Thyroid gland (tissue), 4 donors: ENCODE measurements at places on chromosomes 16 and 17. TPM values are rescaled to one million over a fixed set of nuclear protein-coding genes. Genes with fewer than 3 reads are reported as not detected.

DNA sequence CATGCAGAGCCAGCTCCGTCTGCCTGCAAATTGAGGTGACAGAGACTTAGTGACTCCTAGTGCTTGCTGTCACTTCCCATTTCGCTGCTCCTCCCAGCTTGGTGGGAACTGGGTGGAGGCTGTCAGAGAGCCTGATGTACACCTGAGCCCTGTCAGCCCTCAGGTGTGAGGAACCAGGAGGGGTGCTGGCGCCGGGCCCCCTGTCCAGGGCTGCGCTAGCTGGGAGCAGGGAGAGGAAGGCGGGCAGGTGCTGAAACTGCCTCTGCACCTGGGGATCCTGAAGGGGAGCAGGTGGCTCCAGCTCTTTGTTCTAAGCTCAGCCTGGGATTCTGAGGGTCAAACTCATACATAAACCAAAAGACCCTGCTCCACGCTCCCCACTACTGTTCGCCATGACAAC is 10.8 kb upstream of the WSCD1 start:
- no peaks in the 10 kb centered on the region for H3K27me3 ChIP-seq
- H3K4me1 ChIP-seq = no peaks in the 10 kb centered on the region
- H3K36me3 ChIP-seq = no peaks in the 10 kb centered on the region
- DNase-seq = no peak
- no peak overlapping the region for H3K4me3 ChIP-seq
- no peak overlapping the region for H3K27ac ChIP-seq

DNA sequence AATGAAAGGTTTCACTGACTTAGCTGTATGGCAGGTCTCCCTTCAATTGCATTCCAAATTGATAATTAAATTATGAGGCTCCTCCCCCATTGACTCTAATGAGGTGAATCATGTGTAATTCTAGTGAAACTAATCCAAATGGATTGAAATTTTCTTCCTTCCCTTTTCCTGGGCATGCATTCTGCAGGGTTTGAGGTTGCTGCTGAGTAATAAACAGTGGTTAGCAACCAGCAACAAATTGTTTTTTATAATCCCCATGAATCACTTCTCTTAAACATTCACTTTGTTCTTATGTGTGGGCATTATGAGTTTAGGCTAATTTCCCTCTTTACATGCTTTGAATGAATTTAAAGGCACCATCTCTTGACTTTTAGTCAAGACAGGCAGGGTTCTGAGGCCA is 43.4 kb downstream of the MYOCD start:
- H3K27me3 ChIP-seq = no peaks in the 10 kb centered on the region
- peaks cover 12% of the 10 kb centered on the region for H3K4me1 ChIP-seq
- no peak overlapping the region for H3K4me3 ChIP-seq

DNA sequence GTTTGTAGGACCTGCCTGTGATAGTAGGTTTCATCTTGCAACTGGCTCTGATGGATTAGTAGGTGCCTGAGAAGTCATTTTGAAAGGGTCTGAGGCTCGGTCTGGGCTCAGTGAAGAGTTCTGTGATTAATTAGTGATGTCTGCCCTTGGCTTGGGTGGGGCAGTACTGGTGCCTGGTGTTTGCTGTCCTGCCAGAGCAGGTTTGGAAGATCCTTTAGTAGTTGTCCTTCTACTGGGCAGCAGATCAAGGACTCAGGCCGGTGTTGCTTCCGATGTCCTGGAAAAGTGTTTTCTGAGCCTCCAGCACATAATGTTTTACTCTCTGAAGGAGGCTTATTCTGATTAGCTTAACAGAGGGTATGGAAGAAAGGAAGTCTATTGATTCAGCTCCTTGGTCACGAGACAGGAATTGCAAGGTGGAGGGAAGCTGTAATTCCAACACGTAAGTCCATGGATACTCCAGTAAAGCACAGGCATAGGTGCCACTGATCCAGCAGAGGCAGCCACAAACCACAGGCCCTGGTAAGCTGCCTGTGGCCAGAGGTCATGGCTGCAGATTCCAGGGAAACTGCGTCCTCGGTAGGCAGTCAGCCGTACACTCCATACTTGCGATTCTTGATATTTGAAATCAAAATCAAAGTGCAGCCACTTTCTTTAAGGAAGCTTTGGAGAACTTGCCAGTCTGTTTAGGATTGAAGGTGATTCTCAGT is 18.7 kb downstream of the HLF start:
- no peak overlapping the region for H3K4me3 ChIP-seq
- peak overlapping the region; percentile 87 for H3K27ac ChIP-seq
- H3K4me1 ChIP-seq = peaks cover 68% of the 10 kb centered on the region

- no peak overlapping the region for H3K27ac ChIP-seq
- no peaks in the 10 kb centered on the region for H3K36me3 ChIP-seq
- no peaks in the 10 kb centered on the region for H3K27me3 ChIP-seq
- no peak for DNase-seq
- H3K4me3 ChIP-seq = no peak overlapping the region
Observed at GRCh38 chr16:12422233-12422632, 381.5 kb downstream of the CPPED1 start.

DNA sequence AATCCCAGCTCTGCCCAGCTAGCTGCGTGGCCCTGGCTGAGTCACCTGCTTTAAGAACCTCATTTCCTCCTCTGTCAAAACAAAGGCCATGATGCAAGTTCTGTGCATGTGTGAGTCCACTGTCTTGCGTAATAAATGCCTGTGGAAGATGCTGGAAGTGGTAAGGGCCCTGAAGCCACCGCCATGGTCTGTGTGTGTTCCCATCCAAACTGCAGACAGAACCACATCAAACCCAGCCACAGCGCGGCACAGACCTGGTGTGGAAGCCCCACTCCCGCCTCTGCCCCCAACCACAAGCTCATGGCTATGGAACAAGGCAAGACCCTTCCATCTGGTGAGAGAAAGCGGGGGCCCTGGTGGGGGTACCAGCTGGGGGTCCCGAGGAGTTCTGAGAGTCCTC is 26.0 kb downstream of the NECAB2 start:
- H3K36me3 ChIP-seq = no peaks in the 10 kb centered on the region
- no peak overlapping the region for H3K27ac ChIP-seq
- H3K4me3 ChIP-seq = no peak overlapping the region
- peaks cover 10% of the 10 kb centered on the region for H3K4me1 ChIP-seq
- DNase-seq = no peak
- H3K27me3 ChIP-seq = no peaks in the 10 kb centered on the region

GRCh38 chr16:57348327-57348726 is 10.3 kb upstream of the CCL22 start:
- H3K27me3 ChIP-seq = no peaks in the 10 kb centered on the region
- no peaks in the 10 kb centered on the region for H3K36me3 ChIP-seq
- no peak for DNase-seq
- H3K4me1 ChIP-seq = no peaks in the 10 kb centered on the region

DNA sequence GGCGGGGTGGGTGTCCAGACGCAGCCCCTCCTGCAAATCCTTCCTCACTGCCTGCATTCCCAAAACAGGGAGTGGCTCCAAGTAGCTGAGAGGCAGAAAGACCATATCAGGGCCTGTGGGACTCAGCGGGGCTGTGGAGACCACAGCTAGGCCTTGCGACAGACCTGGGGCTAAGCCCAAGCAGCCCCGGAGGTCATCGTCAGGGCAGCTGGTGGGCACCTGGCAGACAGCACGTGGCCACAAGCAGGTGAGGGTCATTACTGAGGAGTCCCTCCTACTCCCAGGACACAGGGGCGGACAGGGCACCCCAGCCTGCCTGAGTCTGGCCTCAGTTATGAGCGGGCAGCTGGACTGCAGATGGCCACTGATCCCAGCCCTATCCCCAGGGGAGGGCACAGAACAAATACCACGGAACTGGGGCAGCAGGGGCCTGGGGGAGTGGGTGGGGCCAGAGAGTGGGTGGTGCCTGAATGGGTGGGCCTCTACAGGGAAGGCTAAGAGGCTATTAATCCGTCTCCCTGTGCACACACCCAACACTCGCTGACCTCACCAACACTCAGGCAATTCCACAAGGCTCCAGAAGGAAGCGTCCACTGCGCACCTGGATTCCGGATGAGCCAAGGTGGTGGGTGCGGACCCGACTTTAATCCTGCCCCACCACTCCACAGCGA is 8.5 kb downstream of the HS3ST6 start:
- no peaks in the 10 kb centered on the region for H3K4me1 ChIP-seq
- H3K27me3 ChIP-seq = no peaks in the 10 kb centered on the region
- no peak overlapping the region for H3K4me3 ChIP-seq
- H3K36me3 ChIP-seq = no peaks in the 10 kb centered on the region
- DNase-seq = no peak

GRCh38 chr17:21129023-21129681 is 2.4 kb downstream of the DHRS7B start:
- H3K27ac ChIP-seq = no peak overlapping the region
- peaks cover 8% of the 10 kb centered on the region for H3K4me1 ChIP-seq
- peak; percentile 39 for DNase-seq
- H3K27me3 ChIP-seq = no peaks in the 10 kb centered on the region

GRCh38 chr17:66462010-66462409 is 159.6 kb downstream of the PRKCA start:
- H3K27ac ChIP-seq = no peak overlapping the region
- no peaks in the 10 kb centered on the region for H3K27me3 ChIP-seq
- no peak for DNase-seq
- no peak overlapping the region for H3K4me3 ChIP-seq

DNA sequence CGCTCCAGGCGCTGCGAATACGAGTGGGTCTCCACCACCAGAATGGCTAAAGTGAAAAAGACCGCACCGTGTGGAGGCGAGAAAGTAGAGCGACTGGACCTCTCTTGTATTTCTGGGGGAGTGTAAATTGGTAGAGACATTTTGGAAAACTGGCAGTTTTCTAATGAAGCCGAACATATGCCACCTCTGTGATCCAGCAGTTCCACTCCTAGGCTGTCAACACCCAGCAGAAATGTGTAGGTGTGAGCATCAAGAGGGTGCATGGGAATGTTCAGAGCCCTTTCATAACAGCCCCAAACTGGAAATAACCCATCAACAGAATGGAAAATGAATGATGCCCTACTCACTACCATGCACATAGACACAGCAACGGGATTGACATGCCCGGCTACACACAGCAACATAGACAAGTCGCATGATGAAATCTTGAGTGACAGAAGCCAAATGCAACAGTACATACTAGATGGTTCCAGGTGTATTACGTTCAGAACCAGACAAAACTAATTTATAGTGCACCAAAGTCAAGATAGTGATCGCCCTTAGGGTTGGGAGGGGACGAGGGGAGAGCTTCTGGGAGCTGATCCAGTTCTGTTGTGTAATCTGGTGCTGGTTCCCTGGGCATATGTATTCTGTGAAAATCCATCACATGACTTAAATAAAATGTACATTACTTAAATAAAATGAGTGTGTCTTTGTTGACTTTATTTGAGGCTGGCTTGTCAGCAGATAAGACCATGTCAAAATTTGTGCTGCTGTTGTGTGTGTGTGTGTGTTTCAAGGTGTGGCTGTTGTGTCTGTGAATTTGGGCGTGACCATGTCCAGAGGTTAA is 877 bp upstream of the BCL7C start:
- peaks cover 40% of the 10 kb centered on the region for H3K4me1 ChIP-seq
- peak overlapping the region; percentile 85 for H3K27ac ChIP-seq

DNA sequence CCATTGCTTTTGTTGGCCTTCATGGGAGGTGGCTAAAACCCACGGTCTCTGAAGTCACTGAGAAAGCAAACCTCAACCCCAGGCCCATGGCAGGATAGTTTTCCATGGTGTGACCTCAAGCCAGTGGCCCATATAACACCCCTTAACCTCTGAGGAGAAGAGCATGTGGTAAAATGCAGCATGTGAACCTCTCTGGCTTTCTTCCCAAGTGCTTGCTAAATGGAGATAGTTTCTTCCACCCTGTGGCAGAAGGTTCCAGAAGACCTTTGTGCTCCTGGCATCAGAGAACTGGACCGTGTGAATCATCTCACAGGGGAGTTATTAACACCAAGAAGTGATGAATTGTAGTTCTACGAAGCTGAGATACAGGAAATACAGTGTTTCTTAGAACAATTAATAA is 47.3 kb downstream of the MYOCD start:
- no peak overlapping the region for H3K4me3 ChIP-seq
- H3K4me1 ChIP-seq = peaks cover 7% of the 10 kb centered on the region
- no peak overlapping the region for H3K27ac ChIP-seq
- DNase-seq = no peak
- H3K27me3 ChIP-seq = no peaks in the 10 kb centered on the region
- H3K36me3 ChIP-seq = no peaks in the 10 kb centered on the region

- H3K36me3 ChIP-seq = no peaks in the 10 kb centered on the region
- DNase-seq = no peak
- no peak overlapping the region for H3K27ac ChIP-seq
- H3K27me3 ChIP-seq = no peaks in the 10 kb centered on the region
- H3K4me1 ChIP-seq = peaks cover 10% of the 10 kb centered on the region
Observed at GRCh38 chr17:3846437-3847164, 555 bp upstream of the NCBP3 start.

DNA sequence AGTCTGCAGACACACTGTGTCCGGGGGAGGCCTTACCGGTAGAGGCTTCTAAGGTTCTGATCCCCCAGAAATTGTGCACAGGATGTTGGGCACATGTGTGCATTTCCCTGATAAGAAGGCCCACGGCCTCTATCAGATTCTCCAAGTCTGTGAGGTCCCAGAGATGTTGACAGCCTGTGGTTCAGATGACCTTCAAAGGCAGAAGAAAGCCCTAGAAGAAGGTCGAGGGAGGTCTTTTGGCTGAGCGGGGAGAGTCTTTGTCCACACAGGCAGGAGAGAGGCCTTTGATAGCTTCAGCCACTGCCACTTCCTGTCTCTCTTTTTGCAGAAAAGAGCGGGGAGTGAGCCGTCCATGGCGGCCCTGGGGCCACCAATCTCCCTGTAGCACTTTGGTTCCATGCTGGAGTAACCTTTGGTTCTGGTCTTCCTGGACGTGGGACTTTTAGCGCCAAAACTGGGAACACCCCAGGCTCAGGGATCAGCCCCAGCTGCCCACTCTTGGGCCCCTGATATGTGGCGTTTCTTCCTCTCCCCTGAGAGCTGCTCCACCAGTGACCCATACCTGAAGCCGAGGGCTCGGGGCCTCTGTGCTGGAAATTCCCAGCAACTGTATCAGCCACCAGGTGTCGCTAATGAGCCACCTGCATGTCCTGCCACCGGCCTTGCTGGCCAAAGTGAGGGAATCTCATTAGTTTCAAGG is 28.1 kb upstream of the LGALS9 start:
- no peak overlapping the region for H3K4me3 ChIP-seq
- DNase-seq = peak; percentile 64
- no peaks in the 10 kb centered on the region for H3K4me1 ChIP-seq
- no peaks in the 10 kb centered on the region for H3K27me3 ChIP-seq

DNA sequence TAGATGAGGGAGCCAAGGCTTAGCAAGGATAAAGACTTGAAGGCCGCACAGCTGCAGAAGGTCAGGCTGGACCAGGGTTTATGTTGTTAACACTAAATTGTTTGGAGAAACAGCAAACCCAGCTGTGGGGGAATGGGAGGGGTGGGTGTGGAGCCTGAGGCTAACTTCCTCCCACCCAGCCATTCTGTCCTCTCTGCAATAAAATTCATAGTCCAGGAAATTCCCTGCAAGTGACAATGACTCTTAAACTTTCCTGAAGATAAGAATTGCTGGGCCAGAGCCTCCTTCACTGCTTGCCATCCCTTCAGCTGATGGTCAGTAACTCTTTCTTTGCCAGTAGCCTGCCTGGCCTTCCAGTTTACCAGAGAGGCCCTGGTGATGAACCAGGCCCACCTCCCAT is 19.4 kb upstream of the ATP5MC1 start:
- DNase-seq = no peak
- H3K4me1 ChIP-seq = peaks cover 26% of the 10 kb centered on the region
- no peaks in the 10 kb centered on the region for H3K27me3 ChIP-seq
- H3K4me3 ChIP-seq = no peak overlapping the region

KRTAP4-1 gene
- total RNA-seq = not detected

TPSG1 gene
- not detected for total RNA-seq

TNFRSF17 gene
- total RNA-seq = 0.67 TPM

AOC3 gene
- total RNA-seq = 7.3 TPM

IL34 gene
- total RNA-seq = 4.9 TPM

CEP131 gene
- total RNA-seq = 9.5 TPM

KRT40 gene
- not detected for total RNA-seq

COPRS gene
- total RNA-seq = 143 TPM

PDILT gene
- total RNA-seq = not detected

ALOX12 gene
- not detected for total RNA-seq

PPY gene
- not detected for total RNA-seq

ACSM2B gene
- total RNA-seq = not detected
